ENCODE measurements at places on chromosomes 3 and 15. TPM values are rescaled to one million over a fixed set of nuclear protein-coding genes. Genes with fewer than 3 reads are reported as not detected.

ROBO2 gene
- total RNA-seq = 1.4 TPM

LXN gene
- 12.0 TPM for total RNA-seq

EEFSEC gene
- 19.8 TPM for total RNA-seq

HYAL1 gene
- 3.5 TPM for total RNA-seq

CCDC12 gene
- 27.0 TPM for total RNA-seq

DNA sequence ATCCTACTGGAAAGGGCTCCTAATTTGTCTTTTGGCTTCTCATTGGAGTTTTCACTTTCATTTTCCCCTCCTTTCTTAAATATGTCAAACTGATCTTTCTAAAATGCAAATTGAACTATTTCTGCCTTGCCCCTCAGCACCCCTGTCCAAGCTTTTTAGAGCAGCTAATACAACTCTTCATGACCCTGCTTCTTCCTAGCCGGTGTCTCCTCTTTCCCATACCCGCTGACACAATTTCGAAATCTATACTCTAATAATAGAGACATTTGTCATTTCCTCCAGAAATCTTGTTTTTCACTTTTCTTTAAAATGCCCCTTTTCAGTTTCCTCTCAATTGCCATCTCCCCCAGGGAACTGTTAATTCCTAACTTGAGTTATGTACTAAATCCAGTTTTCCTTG, 2.9 kb upstream of the EPHA3 start:
- peaks cover 32% of the 10 kb centered on the region for H3K27me3 ChIP-seq
- no peaks in the 10 kb centered on the region for H3K4me1 ChIP-seq
- H3K4me3 ChIP-seq = no peak overlapping the region
- no peak overlapping the region for H3K27ac ChIP-seq
- DNase-seq = no peak

DNA sequence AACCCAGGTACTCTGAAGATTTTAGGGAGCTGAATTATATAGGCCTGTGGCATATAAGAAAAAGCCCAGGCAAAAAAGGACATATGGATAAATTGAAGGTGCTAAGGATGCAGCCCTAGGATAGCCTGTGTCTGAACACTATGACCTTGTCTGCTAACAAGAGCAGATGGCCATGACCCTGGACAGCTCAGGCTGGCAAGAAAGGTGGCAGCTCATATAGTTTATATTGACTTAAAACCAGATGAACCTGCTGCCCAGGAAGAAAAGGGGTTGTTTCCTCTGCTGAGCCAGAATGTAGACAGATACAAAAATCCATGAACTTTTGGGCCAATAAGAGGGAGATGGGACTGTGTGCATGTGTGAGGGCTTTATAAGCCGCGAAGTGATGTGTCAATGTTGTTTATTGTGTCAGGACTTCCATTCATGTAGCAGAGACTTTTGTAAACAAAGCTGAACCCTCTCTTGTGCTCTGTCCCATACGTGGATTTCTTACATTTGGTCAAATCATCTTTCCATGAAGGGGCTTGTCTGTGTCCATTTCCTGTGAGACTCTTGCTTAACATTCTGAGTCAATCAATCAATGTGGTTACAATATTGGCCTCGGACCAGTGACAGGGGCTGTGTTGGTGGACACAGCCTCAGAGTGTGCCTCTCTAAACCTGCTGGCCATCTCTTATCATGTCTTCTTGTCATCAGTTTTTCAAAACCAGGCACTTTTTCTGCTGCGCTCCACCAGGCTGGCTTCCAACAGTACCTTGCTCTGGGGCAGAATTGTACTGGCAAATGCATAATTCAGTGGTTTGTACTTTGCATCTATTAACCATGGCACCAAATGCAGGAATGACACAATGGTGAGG, 321.2 kb downstream of the WDR72 start:
- H3K36me3 ChIP-seq = no peaks in the 10 kb centered on the region
- H3K27me3 ChIP-seq = no peaks in the 10 kb centered on the region
- no peak overlapping the region for H3K27ac ChIP-seq
- no peak for DNase-seq
- no peak overlapping the region for H3K4me3 ChIP-seq

GRCh38 chr3:171234298-171235010, 207.9 kb upstream of the SLC2A2 start:
- no peak overlapping the region for H3K27ac ChIP-seq
- no peak for DNase-seq
- H3K36me3 ChIP-seq = no peaks in the 10 kb centered on the region
- no peaks in the 10 kb centered on the region for H3K4me1 ChIP-seq

- no peak overlapping the region for H3K27ac ChIP-seq
- H3K27me3 ChIP-seq = no peaks in the 10 kb centered on the region
- no peak for DNase-seq
- no peak overlapping the region for H3K4me3 ChIP-seq
- no peaks in the 10 kb centered on the region for H3K4me1 ChIP-seq
- H3K36me3 ChIP-seq = no peaks in the 10 kb centered on the region
Observed at GRCh38 chr3:141792495-141792894, 29.3 kb downstream of the GRK7 start.

- DNase-seq = no peak
- H3K36me3 ChIP-seq = no peaks in the 10 kb centered on the region
- H3K4me1 ChIP-seq = no peaks in the 10 kb centered on the region
- H3K27me3 ChIP-seq = no peaks in the 10 kb centered on the region
- H3K4me3 ChIP-seq = no peak overlapping the region
- H3K27ac ChIP-seq = no peak overlapping the region
Observed at GRCh38 chr3:43024181-43024885, 45.2 kb downstream of the GASK1A start.

DNA sequence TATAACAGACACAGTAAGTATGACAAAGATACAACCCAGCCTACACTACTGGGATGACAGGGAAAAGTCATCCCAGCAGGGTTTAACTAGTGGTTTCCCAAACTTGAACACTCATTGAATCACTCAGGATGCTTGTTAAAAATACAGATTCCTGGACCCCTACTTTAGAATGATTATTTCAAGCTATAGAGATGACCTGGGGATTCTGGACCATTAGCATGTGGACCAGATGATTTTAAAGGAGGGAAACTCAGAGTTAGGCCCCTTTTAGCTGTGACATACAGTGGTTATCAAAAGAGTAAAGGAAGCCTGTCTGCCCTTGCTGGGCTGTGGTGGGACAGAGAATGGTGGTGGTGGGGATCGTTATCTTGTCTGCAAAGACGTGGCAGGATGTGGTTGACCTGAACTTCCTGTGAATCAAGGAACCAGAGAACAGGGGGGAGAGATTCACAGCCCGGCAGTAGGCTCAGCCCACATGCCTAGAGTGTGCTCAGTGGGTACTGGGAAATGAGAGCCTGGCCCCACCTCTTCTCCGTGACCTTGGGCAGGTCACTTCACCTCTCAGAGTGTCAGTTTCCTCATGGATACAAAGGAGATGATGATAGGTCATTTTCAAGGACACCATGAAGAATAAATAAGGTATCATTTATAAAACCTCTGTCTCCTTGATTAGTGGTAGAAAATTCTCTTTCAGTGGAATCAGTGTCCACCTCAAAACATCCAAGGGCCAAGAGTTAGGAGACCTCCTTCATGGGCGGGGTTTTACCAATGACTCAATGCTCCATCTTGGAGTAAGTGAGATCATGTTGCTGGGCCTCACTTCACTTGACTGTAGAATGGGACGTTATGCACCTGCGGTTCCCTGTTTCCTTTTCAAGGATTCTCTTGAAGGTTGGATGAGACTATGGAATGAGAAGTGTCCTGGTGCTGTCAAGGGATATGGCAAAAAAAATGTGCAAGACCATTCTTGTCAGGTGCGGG, 306.5 kb downstream of the RPLP1 start:
- no peak overlapping the region for H3K4me3 ChIP-seq
- H3K27ac ChIP-seq = no peak overlapping the region
- no peaks in the 10 kb centered on the region for H3K36me3 ChIP-seq
- H3K27me3 ChIP-seq = no peaks in the 10 kb centered on the region
- H3K4me1 ChIP-seq = no peaks in the 10 kb centered on the region

DNA sequence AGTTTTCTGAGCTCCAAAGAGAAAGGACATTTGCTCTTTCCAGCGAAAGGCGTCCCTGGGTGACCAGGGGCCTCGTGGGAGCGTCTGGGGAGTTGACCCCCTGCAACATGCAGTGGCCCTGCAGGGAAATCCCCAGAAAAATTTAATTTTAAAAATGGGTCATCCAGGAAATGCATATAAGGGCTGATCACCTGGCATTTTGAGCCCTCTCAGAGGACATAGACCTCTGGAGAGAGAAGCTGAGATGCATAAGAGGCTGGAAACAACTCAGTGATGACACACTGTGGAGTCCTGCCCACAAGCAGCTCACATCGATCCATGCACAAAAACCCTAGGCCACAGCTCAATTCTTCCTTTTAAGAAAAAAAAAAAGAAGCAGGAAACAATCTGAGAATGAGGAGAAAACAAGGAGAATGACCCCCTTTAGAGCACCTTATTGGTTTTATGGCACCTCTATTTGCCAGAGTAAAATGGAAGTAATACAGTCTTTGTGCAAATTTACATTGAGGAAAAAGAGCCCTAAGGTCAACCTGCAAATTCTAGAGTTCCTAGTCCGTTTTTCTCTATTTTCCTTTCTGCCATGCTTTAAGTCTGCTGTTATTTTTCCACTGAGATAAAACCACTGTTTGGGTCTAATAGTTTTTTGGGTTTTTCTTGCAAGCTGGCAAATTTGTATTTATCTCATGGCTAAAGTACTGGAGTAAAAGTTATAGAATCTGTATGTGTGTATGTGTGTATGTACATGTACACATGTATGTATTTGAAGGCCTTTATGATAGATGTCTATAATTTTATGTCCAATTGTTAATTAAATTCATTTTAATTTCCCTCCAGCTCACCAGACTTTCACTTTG, 6.9 kb upstream of the BDH1 start:
- no peaks in the 10 kb centered on the region for H3K36me3 ChIP-seq
- no peak for DNase-seq
- no peaks in the 10 kb centered on the region for H3K4me1 ChIP-seq
- no peak overlapping the region for H3K27ac ChIP-seq

GRCh38 chr3:136075811-136076210, 110.3 kb downstream of the PPP2R3A start:
- no peak overlapping the region for H3K27ac ChIP-seq
- H3K27me3 ChIP-seq = no peaks in the 10 kb centered on the region
- no peaks in the 10 kb centered on the region for H3K36me3 ChIP-seq
- no peak overlapping the region for H3K4me3 ChIP-seq

- H3K36me3 ChIP-seq = no peaks in the 10 kb centered on the region
Observed at GRCh38 chr3:165389653-165390052, 193.5 kb upstream of the SLITRK3 start.

DNA sequence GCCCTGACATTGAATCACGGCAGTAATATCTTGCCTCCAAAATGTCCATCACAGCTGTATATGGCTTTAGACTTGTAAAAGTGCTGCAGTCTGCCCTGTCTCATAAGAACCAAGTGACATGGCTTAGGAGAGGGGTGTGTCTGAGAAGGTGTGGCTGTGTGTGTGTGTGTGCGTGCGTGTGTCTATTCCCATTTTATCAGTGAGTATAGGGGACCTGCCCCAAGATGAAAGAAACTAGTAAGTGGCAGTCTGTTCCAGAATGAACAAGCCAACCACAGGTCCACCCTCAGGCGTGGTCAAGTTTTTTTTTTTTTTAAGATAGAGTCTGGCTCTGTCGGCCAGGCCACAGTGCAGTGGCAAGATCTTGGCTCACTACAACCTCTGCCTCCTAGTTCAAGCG, 5.6 kb upstream of the RHOV start:
- no peaks in the 10 kb centered on the region for H3K4me1 ChIP-seq
- no peak overlapping the region for H3K27ac ChIP-seq
- H3K27me3 ChIP-seq = no peaks in the 10 kb centered on the region

DNA sequence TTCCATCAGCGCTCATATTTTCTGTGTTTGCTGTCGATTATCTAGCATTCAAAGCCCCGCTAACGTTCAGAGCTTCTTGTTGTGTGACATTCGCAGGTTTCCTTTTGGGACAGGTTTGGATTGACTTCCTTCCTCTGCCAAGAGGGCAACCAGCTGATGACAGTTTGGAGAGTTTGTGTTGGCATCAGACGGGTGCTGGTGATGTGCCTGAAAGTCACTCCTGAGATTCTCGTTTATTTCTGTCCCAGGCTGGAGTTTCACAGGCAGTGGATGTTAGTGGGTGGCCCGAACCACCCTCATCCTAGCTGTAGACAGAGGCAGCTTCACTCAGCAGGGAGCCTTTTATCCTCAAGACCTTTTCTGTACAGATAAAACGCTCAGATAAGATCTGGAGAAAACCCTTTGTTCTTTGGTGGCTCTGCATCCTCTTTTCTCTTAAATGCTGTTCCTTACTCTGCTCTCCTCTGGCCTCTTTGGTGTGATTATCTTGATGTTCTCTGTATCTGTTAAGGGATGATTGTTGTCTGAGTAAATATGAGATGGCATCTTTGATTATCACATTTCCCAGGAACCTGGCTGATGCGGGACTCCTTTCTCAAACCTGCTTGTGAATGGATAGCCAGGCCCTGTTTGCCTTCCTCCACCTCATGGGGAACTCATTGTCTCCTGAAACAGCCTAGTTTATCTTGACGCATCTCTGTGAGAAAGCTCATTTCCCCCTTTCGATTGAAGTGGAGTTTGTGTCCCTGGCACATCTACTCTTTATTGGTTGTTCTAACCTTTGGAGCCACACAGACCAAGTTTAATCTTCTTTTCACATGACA, 35.9 kb downstream of the CGNL1 start:
- no peak overlapping the region for H3K27ac ChIP-seq
- no peaks in the 10 kb centered on the region for H3K27me3 ChIP-seq
- no peak for DNase-seq
- no peak overlapping the region for H3K4me3 ChIP-seq

DNA sequence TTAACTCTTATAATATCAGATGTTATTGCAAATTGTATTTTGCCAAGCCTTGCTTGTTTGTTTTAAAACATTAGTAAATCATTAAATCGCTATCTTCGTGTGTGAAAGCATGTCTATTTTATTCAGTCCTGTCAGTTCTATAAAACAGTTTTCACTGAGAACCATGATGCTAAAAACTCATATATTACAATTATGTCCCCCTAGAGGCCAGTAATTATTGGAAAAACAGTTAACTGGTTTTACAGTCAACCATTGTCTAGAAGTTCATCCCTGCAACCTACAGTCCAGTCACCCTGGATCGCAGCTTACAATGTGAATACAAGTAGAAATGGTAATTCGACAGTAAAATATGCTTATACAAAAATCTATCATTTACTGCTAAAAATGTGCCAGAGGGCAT, 311.5 kb upstream of the ROBO2 start:
- H3K27ac ChIP-seq = no peak overlapping the region
- no peak overlapping the region for H3K4me3 ChIP-seq
- no peaks in the 10 kb centered on the region for H3K27me3 ChIP-seq
- no peaks in the 10 kb centered on the region for H3K36me3 ChIP-seq
- no peaks in the 10 kb centered on the region for H3K4me1 ChIP-seq
- DNase-seq = no peak

GRCh38 chr3:98501863-98502576, 4.5 kb downstream of the OR5K2 start:
- H3K36me3 ChIP-seq = no peaks in the 10 kb centered on the region

DNA sequence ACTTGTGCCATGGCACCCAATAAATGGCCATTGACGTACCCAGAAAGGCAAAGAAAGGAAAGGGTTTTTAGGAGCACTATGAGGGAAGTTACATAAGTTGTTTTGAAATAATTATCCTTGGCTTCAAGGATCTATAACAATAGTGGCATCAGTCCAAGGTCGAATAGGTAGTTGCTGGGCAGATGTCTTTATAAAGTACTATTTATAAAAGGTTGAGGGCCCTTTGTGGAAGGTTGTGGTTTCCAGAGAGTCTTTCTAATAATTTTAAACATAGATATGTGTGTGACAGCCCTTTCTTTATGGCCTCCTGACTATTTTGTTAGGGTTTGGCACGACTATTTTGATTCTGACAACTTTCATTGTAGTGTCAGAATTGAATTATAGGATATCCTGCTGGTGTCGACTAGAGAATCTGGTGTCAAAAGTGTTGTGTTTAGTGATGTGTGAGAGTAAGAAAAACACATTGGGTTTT, 260.5 kb downstream of the PYDC2 start:
- no peaks in the 10 kb centered on the region for H3K36me3 ChIP-seq
- H3K27ac ChIP-seq = no peak overlapping the region
- H3K4me3 ChIP-seq = no peak overlapping the region
- DNase-seq = no peak
- H3K4me1 ChIP-seq = no peaks in the 10 kb centered on the region

Data from breast epithelium (tissue), 4 donors.